Cortex of kidney (tissue), 1 donor: ENCODE measurements at places on chromosomes 16 and 17.

DNA sequence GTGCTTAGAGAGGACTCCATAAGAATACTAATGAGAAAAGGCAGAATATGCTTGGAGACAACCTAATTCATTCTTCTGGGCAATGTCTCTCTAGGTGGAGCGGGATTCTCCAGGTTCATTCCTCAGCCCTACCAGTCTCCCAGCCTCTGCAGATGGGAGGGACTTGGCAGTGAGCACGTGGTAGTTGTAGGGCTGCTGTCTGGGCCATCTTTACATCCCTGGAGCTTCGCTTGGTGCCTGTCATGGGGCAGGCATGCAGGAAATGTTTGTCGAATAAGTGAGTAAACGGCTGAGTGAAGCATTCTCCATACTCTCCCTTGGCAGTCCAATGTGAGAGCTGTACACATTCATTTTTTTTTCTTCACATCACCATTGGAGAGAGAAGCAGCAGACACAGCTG, 387.5 kb downstream of the UTP18 start:
- no peak for DNase-seq

DNA sequence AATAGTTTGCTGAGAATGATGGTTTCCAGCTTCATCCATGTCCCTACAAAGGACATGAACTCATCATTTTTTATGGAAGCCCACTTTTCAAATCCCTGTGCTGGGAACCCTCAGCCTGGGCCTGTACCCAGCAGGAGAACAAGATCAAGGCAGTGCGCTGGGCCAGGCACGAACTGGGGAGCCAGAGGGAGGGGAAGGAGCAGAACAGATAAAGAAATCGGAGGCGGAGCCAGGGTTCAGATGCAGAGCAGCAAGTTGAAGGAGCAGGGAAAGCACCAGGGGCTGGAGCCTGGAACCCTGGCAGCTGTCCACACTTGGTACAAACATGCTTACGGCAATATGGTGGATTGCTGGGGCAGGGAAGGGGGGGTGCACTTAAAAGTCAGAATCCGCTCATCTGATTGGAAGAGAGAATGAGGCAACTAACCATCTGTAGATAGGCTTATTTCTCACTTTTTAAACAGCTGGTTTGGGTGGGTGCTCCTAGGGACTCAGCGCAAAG, 107.5 kb downstream of the NOG start:
- no peak for DNase-seq

- DNase-seq: no peak
These were observed 271.6 kb downstream of the ABCC12 start for GRCh38 chr16:47884116-47884725.

GRCh38 chr17:45307290-45308015, 9.4 kb downstream of the MAP3K14 start:
- DNase-seq: no peak

DNA sequence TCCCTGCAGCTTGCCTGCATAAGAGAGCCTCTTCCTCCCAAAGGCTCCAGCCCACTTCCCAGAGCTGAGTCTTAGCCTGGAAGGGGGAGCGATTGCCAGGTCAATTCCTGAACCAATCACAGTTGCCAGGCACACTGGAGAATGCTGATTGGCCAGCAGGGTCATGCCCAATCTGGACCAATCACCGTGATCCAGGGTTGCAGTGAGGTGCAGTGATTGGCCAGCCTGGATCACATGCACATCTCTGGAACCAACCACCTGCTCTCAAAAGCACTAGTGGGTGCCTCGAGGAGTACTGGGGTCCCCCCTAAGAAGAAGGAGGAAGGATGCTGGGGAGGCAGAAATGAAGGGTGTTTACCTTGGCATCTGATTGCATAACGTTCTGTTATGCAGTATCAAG, 18.4 kb downstream of the NAGPA start:
- DNase-seq: no peak

DNA sequence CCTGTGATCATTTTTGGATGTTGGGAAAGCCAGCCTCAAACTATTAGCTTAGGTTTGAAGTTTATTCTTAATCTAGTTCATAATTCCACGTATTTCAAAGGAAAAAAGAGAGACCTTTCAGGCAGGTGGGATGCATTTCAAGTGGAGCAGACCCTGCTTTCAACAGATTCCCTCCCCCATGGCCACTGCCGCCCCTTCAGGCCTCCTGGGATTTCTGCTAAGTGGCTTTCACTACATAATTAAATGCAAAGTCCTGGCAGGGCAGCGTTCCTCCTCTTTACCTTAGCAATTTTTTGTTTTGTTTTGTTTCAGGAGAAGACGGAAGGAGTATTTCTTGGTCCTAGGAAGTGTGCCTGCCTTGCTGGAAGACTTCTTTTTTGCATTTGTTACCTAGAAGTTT, 36.6 kb downstream of the MAF start:
- DNase-seq: no peak

DNA sequence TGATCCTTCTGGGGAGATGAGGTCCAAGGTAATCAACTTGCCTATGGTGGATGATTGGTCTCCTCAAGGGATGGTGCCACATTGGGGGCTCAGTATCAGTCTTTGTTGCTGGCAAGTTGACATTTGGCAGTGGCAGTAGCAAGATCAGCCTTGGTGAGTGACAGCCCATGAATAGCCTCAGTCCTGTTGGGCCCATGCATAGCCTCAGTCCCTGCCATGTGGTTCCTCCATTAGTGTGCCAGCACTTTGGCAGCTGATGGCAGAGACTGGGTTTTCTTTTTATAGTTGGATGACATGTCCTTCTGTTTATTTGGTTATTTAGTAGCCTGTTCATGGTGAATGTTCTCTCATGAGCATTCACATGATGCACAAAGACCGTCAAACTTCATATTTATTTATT, 179.6 kb downstream of the CBLN1 start:
- no peak for DNase-seq

- no peak for DNase-seq
These were observed 271.5 kb upstream of the C16orf82 start for GRCh38 chr16:26795184-26795583.

- DNase-seq: no peak
These were observed 12.0 kb downstream of the MMP15 start for GRCh38 chr16:58037365-58038057.

DNA sequence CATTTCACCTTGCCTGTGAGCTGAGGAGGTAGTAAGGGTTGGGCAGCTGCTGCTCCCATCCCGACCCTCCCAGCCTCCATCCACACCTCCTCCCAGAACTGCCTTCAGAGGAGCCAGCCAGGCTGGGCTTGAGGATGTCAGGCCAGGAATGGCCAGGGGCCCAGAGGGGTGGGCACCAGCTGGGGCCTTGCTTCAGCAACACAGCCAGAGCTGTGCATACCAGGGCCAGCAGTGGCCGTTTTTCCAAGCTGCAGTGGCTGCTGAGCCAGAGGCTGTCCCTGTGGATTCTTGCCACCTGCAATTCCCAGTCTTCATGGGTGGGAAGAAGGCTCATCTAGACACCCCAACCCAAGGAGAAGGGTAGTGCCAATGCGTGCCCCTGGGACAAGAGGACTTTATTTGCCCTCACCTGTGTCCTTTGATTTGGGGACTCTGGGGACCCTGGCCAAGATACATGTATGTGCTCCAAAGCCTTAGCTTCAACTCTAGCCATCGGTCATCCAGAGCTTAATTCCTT, 153.4 kb upstream of the SDK2 start:
- DNase-seq: no peak

DNA sequence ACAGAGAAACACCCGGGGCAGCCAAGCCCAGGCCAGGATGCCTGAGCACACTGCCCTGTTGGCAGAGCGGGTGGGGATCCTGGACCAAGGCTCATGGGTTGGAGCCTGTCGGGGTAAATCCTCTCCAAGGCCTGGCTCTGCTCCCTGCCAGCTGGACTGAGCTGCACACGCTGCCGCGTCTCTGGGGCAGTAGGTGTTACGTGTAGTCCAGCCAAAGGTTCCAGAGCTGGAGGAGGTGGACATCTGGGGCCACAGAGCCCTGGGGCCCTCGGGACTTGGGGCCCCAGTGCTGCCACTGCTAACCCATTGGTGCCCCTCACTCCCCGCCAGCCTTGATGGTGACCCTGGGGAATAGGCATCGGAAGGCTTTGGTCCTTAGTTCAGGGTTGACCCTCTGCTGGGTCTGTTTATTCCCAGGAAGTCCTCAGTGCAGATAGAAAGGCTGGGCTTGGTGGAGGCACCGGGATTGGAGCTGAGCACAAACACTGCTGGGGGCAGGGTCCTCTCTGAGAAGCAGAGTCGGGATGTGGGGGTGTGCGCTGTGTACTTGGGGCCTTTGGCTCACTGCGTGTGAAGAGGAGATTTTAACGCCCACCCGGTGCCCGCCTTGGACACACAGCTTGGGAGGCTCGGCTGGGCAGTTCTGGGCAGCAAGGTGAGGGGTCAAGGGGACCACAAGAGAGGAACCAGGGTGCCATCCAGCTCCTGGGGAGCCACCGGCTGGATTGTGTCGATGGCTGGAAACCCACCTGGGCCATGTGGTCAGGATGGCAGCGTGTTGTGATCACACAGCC, 16.3 kb upstream of the CBX4 start:
- no peak for DNase-seq

DNA sequence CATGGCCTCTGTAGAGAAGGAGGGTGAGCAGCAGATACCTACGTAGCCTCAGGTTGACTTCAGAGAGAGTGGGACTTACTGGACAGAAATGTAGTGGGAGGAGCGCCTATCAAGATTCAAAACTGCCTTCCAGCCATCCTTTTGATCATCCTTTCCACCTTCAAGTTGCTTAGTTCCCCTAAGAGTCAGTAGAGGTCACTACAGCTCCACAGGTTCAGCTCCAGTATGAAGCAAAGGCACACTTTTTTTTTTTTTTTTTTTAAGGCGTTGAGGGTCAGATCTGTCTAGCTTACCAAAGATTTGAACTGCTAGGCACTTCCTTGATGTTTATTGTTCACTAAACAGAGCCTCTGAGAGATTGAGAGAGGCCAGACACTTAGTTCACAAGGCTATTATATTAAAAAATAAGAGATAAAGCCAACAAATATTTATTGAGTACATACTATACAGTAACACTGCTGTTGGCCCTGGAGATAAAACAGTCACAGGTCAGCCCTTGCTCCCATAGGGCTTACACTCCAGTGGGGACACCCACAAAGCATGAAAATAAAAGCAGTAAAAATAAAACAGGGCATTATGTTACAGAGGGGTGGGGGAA, 3.1 kb downstream of the RNF227 start:
- DNase-seq: no peak

GRCh38 chr16:67995423-67995822, 3.9 kb downstream of the DPEP2 start:
- DNase-seq: no peak

DNA sequence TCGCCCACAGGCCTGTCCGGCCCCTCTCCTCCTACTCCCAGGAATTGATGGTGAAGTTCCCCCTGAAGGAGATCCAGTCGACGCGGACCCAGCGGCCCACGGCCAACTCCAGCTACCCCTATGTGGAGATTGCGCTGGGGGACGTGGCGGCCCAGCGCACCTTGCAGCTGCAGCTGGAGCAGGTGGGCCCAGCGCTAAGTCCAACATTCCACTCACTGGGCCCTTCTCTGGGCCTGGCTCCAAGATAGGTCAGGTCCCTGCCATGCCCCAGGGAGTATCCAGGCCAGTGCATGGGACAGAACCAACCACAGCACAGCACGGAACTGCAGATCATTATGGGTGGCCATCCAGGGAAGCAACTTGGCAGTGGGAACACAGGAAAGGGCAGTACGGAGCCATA, 9.9 kb upstream of the ALKBH5 start:
- DNase-seq: no peak

DNA sequence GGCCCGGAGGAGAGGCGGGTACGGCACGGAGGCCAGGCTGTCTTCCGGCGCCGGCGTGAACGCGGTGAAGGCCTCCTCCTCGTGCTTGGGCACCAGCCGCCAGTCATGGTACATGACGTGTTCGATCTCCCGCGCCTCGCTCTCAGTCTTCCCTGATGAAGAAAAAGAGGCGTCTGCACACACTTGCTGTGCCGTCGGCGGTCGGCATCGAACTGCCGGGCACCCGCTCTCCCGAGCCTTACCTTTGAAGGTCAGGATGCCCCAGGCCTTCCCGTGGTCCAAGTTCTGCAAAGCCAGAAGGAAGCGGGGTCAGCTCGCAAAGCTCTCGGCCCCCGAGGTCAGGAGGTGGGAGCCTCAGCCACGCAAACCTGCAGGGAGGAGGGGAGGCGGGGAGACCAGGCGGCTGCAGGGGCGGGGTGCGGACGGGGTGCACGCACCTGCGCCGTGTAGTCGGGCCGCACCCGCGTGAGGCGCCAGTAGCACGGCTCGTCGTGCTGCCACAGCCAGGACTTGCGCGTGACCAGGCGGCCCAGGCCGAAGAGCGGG, at the start of gene EME2:
Gene EME2, plus strand, starts transcription at position 449 of the 546 bp plus-strand sequence. CDS start 418 bp downstream, outside the sequence.
- DNase-seq: no peak

- no peak for DNase-seq
These were observed 14.8 kb upstream of the GOSR2 start for GRCh38 chr17:46908068-46908737.

GRCh38 chr17:40158438-40159013, 18.2 kb downstream of the CASC3 start:
- DNase-seq: no peak

- DNase-seq: no peak
These were observed 8.8 kb upstream of the VPS4A start for GRCh38 chr16:69302301-69302700.

- no peak for DNase-seq
These were observed 7.5 kb downstream of the TIMP2 start for GRCh38 chr17:78917451-78918275.

- no peak for DNase-seq
These were observed 28.6 kb downstream of the SLC38A8 start for GRCh38 chr16:84013787-84014569.

DNA sequence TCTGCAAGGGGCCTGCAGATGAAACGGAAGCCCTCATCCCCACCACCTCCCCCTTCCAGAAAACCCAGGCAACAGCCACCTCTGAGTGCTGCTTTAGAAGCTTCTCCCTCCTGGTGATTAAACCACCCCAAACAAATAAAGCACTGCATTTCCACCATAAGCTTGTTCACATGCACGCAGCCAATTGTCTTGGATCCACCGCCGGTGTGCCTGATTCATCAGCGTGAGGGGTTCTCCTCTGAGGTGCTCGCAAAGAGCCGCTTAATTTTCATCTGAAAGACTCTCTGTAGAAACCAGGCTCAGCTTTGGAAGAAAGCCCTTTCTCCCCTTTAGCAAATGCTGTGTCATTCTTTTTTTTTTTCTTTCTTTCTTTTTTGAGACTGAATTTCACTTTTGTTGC, 155.2 kb upstream of the EEF2KMT start:
- DNase-seq: no peak

DNA sequence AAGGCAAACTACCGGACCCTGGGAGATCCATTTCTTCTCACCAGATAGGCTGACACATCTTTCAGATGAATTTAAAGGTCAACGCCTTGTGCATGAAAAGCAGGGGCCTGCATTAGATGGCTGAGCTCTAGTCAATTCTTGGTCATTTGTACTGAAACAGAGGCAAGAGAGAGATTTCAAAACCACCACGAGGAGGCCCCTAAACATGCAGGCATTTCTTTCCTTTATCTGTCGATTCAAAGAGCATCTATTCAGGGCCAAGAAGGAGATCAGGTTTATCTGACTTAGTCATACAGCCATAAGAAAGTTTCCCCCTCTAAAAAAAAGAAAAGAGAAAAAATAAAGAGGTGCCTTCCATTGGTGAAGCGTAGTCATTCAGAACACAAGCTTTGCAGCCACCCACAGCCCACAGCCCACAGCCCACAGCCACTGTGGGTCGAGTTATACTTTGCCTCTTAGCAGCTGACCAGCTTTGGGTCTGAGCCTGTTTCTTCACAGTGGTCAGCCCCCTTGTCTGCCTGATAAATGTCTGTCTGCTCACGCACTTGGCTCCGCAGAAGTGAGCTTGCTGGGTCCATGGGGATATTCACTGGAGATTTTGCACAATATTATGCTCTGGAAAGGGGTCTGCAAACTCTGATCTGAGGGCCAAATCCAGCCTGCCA, 207.5 kb downstream of the CDH13 start:
- DNase-seq: no peak
